ENCODE measurements at places on chromosomes 5 and 9.

- DNase-seq = no peak
Measured at GRCh38 chr5:645421-645820, 33.3 kb downstream of the CEP72 start.

GRCh38 chr5:56303511-56303910 lies 70.4 kb upstream of the ANKRD55 start:
- DNase-seq = no peak

DNA sequence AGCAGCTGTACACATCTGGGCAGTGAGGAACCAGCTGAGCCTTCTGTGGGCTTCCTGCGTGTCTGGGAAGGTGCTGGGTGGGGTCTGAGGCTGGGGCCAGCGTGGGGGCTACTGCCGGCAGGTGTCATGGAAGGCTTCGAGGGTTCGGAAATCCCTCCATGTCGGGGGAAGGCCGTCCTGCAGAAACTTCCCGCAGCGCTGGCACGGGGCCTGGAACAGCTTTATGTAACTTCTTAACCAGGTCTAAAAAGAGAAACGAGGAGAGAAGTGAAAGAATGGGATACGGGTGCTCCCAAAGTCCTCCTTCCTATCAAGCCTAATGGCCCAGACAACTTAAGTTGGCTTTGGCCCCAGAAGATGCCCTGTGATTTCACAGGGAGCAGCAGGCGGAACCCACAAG lies 120.6 kb upstream of the RAPGEF1 start:
- no peak for DNase-seq

GRCh38 chr5:41306005-41306404 lies 92.7 kb upstream of the C6 start:
- no peak for DNase-seq

- no peak for DNase-seq
Measured at GRCh38 chr5:16492398-16493140, 27.0 kb upstream of the ZNF622 start.

GRCh38 chr5:89351975-89352374 lies 469.0 kb upstream of the MEF2C start:
- no peak for DNase-seq

GRCh38 chr5:178228609-178229008 lies 4.0 kb downstream of the PHYKPL start:
- DNase-seq = no peak

DNA sequence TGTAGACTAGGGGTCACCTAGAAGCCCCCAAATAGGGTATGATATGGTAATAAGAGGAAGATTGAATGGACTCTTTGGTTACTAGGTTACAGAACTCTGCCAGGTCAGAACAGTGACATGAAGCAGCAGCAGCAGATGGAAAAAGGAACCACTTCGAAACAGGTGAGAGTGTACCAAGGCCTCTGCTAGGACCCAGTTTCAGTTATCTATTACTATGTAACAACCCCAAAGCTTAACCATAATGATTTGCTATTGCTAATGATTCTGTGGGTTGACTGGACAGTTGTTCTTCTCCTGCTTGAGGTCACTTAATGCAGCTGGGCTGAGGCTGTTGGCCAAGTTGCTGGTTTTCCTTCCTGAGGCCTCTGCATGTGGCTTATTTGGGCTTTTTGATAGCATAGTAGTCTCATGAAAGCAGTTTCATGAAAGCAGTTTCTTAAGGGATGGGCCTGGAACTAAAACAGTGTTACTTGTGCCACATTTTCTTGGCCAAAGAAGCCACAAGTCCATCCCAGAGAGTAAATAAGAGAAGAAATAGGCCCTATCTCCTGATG lies 17.6 kb downstream of the C9orf43 start:
- DNase-seq = no peak

DNA sequence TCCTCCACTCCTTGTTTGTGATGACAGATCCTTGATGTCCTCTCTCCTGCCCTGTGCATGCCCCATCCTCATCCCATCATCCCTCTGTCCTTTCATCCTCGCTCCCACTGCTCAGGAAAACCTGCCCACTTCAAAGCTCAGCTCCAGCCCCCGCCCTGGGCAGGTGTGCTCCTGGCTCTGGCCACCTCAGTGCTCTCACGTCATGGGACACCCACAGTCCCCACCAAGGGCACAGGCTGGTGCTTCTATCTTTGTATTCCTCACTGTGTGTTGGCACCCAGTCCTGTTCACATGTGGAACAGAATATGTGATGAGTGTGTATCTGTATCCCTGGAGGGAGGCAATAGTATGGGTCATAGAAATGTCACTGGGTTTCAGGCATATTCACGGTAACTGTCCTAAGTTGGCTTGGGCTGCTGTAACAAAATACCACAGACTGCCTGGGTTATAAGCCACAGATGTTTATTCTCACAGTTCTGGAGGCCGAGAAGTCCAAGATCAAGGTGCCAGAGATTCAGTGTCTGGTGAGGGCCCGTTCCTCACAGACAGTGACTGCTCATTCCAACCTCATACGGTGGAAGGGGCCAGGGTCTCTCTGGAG lies 13.5 kb downstream of the GFPT2 start:
- no peak for DNase-seq

- no peak for DNase-seq
Measured at GRCh38 chr5:55324815-55325418, 17.1 kb downstream of the MTREX start.

- no peak for DNase-seq
Measured at GRCh38 chr9:13596383-13596970, 317.0 kb upstream of the MPDZ start.

GRCh38 chr5:4857761-4858160 lies 282.4 kb upstream of the ADAMTS16 start:
- no peak for DNase-seq

DNA sequence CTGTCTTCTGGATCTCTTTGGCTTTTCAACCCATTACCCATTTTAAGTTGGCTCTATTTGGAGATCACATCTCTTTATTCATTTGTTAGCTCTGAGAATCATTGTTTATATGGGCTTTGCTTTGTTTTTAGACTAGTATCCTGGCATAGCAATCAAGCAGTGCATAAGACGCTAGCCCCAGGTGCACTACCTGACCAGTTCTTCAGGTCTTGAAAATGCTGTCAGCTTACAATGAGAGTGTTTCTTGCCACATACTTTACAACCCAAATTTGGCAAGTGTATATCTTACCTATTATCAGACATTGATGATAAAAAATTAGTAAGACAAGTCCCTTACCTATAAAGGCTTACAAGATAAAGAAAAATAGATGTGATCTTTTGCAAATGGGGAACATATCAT lies 12.2 kb downstream of the OXCT1 start:
- no peak for DNase-seq

GRCh38 chr9:95506678-95507463 lies 9.9 kb downstream of the PTCH1 start:
- peak; percentile 78 for DNase-seq

DNA sequence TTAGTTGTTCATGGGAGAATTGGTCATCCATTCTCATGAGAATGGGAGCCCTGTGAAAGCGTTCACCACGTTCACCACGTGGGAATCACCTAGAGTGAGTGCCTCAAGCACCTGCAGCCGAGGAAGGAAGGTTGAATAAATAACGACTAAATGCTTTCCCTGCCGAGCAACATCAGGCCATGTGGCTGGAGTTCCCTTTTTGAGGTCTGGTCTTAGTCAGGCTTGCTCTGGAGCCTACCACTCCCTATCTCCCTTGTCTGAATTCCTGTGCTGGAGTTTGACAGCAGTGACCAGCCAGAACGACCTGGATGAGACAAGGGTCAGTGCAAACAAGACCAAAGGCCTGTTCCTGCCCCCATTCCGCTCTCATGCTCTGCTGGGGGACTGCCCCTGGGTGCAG lies 28.5 kb downstream of the KCNMB1 start:
- DNase-seq = no peak

DNA sequence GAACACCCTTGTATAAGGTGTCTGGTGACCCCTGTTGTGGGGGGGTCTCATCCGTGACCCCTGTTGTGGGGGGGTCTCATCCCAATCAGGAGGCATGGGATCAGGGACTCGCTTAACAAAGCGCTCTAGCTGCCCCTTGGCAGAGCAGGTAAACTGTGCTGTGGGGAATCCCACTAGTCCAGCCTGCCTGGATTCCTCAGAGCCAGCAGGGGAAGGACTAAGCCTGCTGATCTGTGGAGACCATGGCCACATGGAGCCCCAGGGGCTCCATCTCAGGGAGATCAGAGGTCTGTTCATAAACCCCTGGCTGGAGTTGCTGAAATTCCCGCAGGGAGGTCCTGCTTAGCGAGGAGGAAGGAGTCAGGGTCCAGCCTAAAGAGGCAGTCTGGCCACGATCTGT lies 45.8 kb upstream of the TXNDC8 start:
- DNase-seq = no peak

DNA sequence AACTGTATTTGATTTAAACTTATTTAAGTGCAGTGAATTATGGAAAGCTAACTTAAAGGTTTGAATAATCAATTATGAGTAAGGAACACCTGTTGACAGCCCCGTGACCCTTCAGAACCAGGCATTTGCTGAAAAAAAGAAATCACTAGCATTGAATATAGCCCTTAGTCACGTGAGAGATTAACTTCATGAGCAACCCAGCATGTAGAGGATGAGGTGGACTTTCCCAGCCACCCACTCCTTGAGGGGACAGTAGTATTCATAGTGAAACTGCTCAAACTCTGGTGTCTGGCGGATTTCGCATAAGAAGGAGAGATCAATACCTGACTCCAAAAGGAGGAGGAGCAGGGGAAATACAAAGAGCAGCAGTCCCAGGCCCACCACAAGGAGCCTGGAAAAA lies 184.8 kb upstream of the RASEF start:
- no peak for DNase-seq

DNA sequence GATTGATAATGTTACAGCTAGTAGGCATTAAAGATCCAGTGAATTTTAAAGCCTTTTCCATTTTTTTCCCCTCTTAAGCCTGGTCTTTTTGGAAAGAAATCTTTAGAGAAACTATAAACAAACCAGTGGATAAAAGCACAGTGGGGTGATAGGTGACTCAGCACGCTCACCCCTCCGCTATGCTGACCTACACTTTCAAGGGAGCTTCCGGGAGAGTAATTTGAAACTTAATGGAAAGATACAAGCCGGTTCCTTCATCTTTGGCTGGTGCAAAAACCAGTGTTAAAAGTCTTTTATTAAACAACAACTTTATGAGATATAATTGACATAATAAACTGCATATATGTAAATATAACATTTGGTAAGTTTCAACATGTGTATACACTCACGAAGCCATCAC lies 27.0 kb upstream of the ALDOB start:
- DNase-seq = peak; percentile 63

- no peak for DNase-seq
Measured at GRCh38 chr5:173458828-173459609, 130.8 kb upstream of the STC2 start.

DNA sequence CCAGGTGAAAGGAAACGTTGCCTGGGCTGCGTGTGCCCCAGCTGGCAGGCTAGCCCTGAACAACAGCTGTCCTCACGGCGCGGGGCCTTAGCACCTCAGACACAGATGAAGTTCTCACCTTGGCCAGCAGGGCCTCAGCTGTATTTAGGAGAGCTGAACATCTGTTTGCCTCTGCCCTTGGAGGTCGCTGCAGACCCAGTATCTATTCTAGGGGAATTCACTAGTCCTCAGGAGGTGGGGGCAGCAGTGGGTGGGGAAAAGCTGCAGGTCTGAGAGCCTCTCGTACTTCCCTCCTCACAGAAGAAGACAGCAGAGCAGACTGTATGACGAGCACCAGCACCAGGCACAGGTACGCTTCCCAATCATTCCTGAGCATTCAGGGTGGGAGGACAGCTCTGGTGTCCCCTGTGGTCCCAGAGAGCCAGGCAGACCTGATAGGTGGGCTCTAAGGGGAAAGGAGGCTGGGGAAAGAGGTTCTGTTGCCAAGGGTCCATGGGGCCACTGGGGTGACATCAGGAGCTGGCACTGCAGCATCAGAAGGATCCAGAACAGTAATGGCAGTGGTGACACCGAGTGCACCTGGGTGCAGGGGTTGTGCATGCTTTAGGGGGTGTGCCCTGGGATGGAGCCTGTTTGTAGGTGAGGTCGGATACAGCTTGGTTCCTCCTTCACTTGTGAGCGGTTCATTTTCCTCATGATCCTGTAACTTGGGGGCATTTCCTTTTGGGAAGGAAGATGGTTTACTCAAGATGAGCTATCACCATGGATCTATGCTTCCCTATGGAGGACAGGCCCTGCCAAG lies 13.8 kb downstream of the CD74 start:
- no peak for DNase-seq

- DNase-seq = no peak
Measured at GRCh38 chr5:179759581-179760551, 27.2 kb downstream of the MAML1 start.

GRCh38 chr5:14351086-14351661 lies 208.0 kb downstream of the TRIO start:
- no peak for DNase-seq

GRCh38 chr5:157649101-157649500 lies 3.1 kb downstream of the SOX30 start:
- no peak for DNase-seq

GRCh38 chr5:55102348-55102747 lies at the start of gene GZMA:
Gene GZMA (plus strand): TSS chr5:55102646. CDS start chr5:55102683, 37 bp downstream.
- no peak for DNase-seq

DNA sequence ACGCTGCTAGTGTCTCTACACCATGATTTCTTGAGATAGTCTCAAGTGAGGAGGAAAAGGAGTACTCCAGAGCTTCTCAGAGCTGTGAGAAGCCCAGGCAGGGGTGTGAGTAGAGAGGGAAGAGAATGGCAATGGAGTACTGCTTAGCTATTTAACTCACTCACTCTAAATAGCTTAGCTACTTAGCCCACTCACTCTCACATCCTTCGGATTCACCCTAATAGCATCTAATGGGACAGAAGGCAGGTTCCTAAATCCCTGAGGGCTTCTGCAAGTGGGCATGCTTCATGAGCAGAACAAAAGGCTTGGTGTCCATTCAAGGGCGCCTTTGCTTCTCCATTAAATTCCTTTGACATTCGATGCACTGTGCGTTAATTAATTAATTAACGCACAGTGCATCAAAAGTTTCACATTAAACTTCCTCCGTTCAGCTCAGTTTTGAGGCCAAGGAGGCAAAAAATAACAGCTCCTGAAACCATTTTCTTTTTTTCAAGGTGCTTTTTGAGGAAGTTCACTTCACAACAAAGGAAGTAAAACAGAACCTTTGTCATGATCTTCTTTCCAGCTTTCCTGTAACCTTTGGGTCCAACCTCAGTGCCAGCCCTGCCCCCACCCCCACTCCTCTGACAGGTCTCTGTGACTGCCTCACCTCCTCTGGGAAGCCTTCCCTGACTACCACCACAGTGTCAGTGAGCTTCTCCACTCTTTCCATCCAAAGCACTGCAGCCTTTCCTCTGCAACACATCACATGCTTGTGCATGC lies 294.0 kb downstream of the SEC61B start:
- no peak for DNase-seq

- DNase-seq = no peak
Measured at GRCh38 chr5:125333416-125333815, 587.0 kb upstream of the ZNF608 start.

DNA sequence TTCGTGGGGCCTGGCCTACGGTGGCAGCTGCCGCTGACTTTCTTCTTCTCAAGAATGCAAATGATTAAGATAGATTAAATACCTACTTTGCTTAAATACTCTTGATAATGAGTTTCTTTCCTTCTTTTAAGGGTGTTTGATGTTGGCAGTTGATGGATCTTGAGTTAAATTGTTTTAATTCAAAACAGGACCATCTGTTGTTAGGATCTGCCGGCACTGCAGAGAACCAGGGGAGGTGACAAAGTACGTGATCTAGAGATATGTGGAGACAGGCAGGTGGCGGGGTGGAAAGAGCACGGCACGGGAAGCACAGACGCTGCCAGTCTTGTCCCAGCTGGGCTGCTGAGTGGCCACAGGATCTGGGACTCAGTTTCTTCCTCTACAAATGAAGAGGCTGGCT lies 37.9 kb downstream of the MED27 start:
- no peak for DNase-seq

- DNase-seq = no peak
Measured at GRCh38 chr9:114414346-114414745, 26.6 kb upstream of the AKNA start.

GRCh38 chr5:90930062-90930461 lies 371.5 kb downstream of the ADGRV1 start:
- DNase-seq = no peak

Measured in H54 (cell line).